Lung (tissue), 17 donors: ENCODE measurements at places on chromosomes 7 and 10. TPM values are rescaled to one million over a fixed set of nuclear protein-coding genes. Genes with fewer than 3 reads are reported as not detected.
A peak's percentile ranks its signal among the peaks of the same experiment; 100 is the strongest.

Gene SYT15
- total RNA-seq = 53.5 TPM

Gene DRGX
- not detected for total RNA-seq

Gene CDH23
- 29.5 TPM for total RNA-seq

GRCh38 chr7:42493436-42494198, 256.6 kb upstream of the GLI3 start:
- H3K36me3 ChIP-seq = no peaks in the 10 kb centered on the region
- no peak overlapping the region for H3K27ac ChIP-seq
- peak; percentile 88 for DNase-seq

DNA sequence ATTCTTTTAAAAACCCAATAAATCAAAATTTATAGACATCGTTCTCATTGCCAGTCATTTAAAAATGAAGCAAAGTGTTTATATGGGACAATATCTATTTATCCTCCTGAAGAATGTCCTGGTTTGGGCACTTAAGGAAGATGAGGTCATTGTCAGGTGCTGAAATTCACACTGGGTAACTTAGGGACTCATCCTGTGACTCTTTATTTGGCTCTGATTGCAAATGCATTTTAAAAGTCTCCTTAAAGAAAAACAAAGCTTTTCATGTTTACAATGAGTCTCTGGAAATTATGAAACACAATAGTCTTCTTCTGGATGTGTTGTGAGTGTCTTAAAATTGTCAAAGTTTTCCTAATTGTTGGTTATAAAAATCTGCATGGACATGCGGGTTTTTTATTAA, 69.5 kb upstream of the GPR158 start:
- H3K36me3 ChIP-seq = no peaks in the 10 kb centered on the region
- H3K27me3 ChIP-seq = no peaks in the 10 kb centered on the region
- DNase-seq = no peak
- H3K27ac ChIP-seq = no peak overlapping the region
- H3K4me1 ChIP-seq = no peaks in the 10 kb centered on the region

Gene EIF4H
- 228 TPM for total RNA-seq
